ENCODE measurements at places on chromosomes 2 and 18.

- DNase-seq = no peak
These were observed 47.8 kb upstream of the SLC4A10 start for GRCh38 chr2:161576421-161576820.

DNA sequence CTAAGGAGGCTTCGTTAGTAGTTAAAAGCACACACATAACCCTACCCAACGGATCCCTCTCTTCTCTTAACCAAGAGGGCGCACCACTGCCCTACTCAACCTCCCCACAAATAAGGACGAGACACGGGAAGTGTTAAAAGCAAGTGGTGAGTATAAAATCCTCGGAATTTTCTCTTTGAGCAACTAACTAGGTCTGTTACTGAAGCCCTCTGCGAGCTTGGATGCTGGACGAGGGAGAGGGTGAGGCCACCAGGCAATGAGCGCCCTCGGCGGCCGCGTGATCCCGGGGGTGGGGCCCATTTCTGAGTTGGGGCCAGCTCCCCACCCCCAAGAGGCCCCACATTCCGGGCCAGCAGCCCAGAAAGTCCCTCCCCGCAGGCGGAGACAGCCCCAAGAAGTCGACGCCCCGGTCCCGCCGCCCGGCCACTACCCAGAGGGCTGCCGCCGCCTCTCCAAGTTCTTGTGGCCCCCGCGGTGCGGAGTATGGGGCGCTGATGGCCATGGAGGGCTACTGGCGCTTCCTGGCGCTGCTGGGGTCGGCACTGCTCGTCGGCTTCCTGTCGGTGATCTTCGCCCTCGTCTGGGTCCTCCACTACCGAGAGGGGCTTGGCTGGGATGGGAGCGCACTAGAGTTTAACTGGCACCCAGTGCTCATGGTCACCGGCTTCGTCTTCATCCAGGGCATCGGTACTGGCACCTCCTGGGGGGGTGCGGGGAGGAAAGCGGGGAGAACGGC lies at the start of gene CYBRD1:
TSS of gene CYBRD1 (plus strand) at position 423 of the 736 bp plus-strand sequence. CDS start at position 495, 72 bp downstream.
- peak; percentile 93 for DNase-seq

GRCh38 chr2:54585136-54585733 lies 129.1 kb downstream of the SPTBN1 start:
- no peak for DNase-seq

GRCh38 chr2:54409752-54410151 lies 46.4 kb upstream of the SPTBN1 start:
- DNase-seq = no peak

DNA sequence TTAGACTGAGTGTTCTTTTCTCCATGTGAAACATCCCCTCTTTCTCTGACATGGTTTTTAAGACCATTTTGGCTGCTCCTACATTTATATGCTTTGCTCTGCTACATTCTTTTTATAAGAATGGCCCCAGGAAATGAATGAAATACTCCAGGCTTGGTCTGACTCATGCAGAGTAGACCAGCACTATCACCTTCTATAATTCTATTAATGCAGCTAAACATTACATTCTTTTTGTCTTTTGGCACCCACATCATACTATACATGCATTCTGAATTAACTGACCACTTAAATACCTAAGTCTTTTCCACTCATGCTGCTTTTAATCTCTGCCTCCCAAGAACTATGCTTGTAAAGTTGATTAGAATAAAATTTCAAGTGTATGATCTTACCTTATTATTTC lies 94.1 kb downstream of the AAK1 start:
- DNase-seq = no peak

DNA sequence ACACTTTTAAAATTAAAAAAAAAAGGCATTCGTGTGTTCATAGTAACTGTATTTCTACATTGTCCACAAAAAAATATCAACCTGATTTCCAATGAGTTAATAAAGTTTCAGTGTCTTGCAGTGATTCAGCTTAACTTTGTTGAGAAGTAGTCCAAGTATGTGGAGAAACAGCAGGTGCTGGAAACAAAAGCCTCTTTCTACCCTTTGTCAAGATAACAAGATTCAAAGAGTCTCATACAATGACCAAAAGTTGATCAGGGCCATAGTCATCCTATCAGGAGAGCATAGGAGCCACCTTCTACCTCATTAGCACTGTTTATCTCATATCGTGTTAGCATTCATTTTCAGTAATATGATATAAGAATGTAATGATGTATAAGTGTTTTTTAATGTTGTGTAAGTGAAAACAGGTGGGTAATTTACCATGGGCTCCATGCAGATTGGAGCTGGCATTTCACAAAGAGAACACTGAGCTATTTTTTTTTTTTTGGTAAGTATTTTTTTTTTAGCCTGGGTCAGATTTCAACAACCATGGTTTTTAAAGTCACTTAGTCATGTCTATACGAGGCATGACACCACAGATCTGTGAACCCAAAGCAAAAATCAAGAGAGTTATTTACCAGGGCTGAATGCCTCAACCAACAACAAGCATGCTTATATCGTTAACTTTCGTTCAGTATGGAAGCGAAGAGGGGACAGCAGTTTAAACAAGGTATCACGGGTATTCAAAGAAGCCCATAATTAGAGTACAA lies 165.0 kb upstream of the ZNF521 start:
- no peak for DNase-seq

GRCh38 chr18:51751901-51752300 lies 554.4 kb upstream of the MEX3C start:
- no peak for DNase-seq

DNA sequence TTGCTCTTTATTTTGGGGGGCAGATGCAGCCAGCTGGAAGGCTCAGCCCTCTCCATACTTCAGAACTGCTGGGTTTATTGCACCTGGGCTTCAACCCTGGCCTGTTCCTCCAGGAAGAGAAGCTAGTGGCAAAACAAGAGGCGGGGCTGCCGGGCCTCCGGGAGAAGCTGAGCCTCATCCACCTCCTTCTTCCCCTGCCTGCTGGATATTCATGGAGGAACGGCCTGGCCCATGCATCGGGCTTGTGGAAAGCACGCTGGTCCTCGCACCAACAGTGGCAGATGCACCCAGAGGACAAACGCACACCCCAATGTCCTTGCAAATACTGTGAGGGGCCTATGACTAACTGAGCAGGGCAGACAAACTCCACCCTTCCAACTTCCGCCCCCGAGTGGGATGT lies 30.6 kb downstream of the FAM178B start:
- no peak for DNase-seq

GRCh38 chr18:72470391-72470790 lies 73.8 kb downstream of the CBLN2 start:
- no peak for DNase-seq

DNA sequence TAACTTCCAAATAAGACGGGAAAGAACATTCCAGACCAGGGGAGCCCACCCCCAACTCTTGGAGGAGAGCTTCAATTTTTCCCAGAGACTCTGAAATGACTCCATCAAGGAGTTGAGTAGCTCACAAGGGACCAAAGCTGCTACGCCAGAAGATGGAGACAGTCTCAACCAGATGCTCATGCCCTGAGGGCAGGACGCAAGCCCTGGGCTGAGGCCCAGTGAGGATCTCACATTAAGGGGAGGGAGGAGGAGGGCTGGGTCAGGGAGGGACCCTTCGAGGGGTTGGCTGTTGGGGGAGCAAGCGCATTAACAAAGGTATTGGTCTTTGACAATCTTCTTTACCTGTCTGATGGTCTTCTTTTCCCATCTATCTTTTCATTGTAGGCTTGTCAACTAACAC lies 141.3 kb upstream of the SLC1A4 start:
- DNase-seq = no peak

DNA sequence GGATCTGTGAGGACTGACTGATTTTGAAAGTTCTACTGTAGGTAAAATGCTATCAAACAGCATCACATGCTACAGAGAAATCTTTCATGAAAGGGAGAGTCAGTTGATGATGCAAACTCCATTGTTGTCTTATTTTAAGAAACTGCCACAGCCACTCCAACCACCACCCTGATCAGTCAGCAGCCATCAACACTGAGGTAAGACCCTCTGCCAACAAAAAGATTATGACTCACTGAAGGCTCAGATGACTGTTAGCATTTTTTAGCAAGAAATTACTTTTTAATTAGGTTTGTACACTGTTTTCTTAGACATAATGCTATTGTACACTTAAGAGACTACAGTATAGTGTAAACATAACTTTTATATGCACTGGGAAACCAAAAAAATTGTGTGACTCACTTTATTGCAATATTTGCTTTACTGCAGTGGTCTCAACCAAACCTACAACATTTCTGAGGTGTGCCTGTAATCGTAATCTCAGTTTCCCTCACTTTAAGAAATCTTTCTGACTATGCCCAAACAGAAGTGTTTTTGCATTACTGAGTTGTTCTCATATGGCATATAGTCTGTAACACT lies 42.8 kb downstream of the METTL8 start:
- DNase-seq = no peak
